ENCODE measurements at places on chromosomes 3 and 15.

- H3K27ac ChIP-seq = no peak overlapping the region
- H3K36me3 ChIP-seq = peaks cover 28% of the 10 kb centered on the region
- H3K4me1 ChIP-seq = peaks cover 27% of the 10 kb centered on the region
- DNase-seq = no peak
- H3K4me3 ChIP-seq = no peak overlapping the region
- H3K27me3 ChIP-seq = no peaks in the 10 kb centered on the region
Observed at GRCh38 chr15:90382320-90382719, 5.7 kb upstream of the IQGAP1 start.

GRCh38 chr15:62541250-62541649 lies 376.2 kb upstream of the C2CD4B start:
- no peak overlapping the region for H3K27ac ChIP-seq
- H3K27me3 ChIP-seq = peaks cover 9% of the 10 kb centered on the region
- H3K4me1 ChIP-seq = no peaks in the 10 kb centered on the region
- no peak for DNase-seq
- no peak overlapping the region for H3K4me3 ChIP-seq
- H3K36me3 ChIP-seq = no peaks in the 10 kb centered on the region

GRCh38 chr3:53320697-53321096 lies 26.6 kb downstream of the DCP1A start:
- peaks cover 19% of the 10 kb centered on the region for H3K36me3 ChIP-seq
- peaks cover 6% of the 10 kb centered on the region for H3K4me1 ChIP-seq
- no peak overlapping the region for H3K4me3 ChIP-seq

DNA sequence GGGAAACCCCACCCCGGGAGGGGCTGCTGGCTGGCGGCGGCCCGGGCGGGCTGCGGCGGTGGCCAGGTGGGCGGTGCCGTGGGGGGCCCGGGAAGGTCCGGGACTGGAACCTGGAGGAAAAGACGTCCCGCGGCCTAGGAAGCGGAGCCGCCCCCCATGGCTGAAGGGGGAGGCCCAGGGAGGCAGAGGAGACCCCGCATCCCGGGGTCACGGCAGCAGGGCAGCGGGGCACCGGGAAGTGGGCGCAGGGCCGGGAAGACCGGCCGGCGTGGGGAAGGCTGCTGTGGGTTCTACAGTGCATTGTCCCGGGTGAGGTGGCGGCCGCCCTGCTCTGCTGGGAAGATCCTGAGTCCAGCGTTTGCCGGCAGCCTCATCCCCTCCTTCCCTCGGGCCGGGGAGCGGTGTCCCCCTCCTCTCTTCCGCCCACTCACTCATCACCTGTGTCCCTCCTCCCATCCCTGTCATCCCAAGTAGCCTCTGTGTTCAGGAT lies 525 bp upstream of the FSTL1 start:
- H3K36me3 ChIP-seq = peaks cover 1% of the 10 kb centered on the region
- peaks cover 10% of the 10 kb centered on the region for H3K4me1 ChIP-seq
- no peak for DNase-seq
- H3K27me3 ChIP-seq = peaks cover 57% of the 10 kb centered on the region
- peak overlapping the region; percentile 66 for H3K4me3 ChIP-seq

DNA sequence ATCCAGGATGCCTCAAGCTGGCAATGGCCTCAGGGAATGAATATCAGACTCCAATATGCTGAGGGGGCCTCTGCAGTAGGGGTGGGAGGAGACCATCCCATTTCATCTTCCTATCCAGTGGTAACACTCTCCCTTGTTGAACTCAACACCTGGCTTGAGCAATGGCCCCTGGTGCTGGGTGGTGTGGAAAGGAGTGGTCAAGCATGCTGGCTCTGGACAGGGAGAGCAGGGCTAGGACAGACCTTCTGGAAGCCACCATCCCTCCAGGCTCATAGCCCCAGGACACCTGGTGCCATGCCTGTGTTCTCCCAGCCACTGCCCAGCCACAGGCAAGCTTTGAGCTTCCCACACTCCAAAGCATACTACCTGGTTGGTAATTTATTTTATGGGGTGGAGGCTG lies 9.6 kb downstream of the DNAH1 start:
- no peak overlapping the region for H3K4me3 ChIP-seq
- no peaks in the 10 kb centered on the region for H3K36me3 ChIP-seq
- H3K27me3 ChIP-seq = no peaks in the 10 kb centered on the region
- H3K27ac ChIP-seq = no peak overlapping the region
